ACHN (cell line): ENCODE measurements at places on chromosomes 11 and 22.

DNA sequence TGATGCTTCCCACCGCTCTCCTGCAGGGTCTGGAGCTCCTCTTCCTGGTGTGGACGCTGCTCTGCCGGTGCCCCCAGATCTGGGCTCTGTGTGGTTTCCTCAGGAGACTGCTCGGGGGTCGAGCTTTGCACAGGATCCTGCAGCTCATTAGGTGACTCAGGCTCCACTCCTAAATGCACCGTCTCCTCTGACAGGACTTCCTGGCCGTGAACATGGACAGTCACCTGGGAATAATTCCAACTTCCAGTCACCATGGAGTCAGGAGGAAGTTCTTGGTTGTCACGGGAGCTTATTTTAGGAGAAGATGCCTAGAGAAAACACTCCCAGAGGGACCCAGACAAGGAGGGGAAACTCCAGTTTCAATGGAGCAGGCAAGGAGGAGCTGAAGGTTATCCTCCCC is 11.9 kb downstream of the ZNF202 start:
- DNase-seq: no peak

- DNase-seq: no peak
Observed at GRCh38 chr11:23502826-23503225, 642.6 kb upstream of the CCDC179 start.

DNA sequence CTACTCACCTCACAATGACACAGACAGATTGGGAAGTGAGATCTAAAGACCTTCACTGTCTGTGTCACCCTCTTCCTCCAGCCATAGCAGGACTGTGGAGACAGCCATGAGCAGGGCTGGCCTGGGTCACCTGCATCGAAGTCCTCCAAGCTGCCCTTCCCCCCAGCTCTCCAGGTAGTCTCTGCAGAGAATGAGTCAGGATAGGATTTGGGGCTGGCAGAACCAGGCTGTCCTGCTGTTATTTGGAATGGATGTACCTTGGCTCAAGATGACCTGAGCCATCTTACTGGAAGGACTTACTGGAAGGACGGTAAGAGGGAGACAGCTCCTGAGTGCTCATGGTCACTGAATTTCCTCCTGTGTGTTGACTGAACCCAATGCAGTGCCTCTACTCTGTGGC is 29.2 kb downstream of the GGTLC2 start:
- DNase-seq: no peak

GRCh38 chr11:66428933-66429332 is 8.1 kb downstream of the NPAS4 start:
- no peak for DNase-seq

DNA sequence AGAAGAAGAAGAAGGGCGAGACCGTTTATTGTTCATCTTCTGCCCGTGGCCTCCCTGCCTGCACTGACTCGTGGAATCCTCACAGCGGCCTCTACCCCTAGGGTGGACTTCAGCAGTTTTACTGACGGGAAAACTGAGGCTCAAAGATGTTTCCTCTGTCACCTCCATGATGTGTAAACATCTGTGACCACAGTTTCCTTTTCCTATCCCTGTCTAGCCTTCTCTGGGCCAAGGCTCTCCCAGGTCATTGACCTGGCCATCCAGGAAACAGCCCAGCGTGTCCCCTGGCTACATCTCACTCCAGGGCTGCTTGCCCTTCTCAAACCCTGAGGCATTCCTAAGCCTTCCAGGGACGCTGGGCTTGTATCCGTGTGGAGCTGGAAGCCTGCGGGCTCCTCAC is 49.0 kb upstream of the GCAT start:
- DNase-seq: no peak

DNA sequence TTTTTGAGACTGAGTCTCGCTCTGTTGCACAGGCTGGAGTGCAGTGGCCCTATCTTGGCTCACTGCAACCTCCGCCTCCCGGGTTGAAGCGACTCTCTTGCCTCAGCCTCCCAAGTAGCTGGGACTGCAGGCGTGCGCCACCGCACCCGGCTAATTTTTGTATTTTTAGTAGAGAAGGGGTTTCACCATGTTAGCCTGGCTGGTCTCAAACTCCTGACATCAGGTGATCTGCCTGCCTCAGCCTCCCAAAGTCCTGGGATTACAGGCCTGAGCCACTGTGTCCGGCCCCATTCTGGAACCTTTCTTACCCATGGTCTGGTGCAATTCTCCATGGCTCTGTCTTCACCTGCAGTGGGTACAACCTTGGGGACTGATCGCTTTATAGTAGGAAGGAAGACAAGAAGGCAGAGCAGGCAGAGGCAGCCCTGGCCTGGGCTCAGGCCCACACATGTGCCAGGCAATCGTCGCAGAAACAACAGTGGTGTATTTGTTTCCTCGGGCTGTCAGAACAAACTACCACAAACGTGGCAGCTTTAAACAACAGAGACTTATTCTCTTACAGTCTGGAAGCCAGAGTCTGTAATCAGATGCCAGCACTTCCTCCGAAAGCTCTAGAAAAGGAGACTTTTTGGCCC is 4.0 kb upstream of the PTGDR2 start:
- DNase-seq: no peak

- DNase-seq: no peak
Observed at GRCh38 chr11:62974848-62975522, 9.8 kb downstream of the SLC22A6 start.

DNA sequence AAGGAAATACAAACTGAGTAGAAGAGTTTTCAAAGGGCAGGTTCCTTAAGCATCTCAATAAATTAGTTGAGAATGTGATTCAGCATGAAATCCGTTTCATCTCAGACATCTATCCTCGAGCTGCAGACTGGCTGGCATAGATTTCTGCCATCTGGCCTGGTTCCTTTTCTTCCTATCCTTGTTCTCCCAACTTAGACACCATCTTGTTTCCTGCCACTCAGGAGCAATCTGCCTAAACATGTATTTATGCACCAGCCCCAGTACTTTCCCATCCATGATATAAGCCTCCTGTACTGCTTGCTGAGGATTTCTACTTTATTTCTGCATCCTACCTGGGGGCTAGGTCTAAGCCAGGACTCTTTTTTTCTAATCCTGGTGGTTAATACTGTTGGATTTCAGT is 359.1 kb upstream of the C11orf87 start:
- DNase-seq: no peak

GRCh38 chr11:125305345-125305744 is 140.8 kb downstream of the PKNOX2 start:
- DNase-seq: no peak

DNA sequence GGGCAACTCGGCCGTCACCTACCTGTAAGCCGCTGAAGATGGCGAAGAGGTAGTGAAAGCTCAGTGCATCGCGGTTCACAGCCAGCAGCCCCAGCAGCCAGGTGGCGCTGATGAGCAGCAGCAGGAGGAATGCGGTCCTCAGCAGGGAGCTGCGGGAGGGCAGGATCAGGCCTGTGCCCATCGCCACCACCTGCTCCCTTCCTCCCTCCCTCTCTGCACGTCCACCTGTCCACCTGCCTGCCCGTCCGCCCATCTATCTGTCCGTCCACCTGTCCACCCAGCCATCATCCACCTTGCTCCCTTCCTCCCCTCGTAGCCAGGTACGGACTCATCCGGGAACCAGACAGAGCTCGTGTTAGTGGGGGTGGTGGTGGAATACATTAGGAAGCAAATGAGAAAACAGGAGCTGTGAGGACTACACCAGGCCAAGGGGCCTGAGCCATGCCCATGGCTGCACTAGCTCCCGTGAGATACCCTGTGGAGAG is 32.2 kb downstream of the TRMU start:
- DNase-seq: peak; percentile 52

DNA sequence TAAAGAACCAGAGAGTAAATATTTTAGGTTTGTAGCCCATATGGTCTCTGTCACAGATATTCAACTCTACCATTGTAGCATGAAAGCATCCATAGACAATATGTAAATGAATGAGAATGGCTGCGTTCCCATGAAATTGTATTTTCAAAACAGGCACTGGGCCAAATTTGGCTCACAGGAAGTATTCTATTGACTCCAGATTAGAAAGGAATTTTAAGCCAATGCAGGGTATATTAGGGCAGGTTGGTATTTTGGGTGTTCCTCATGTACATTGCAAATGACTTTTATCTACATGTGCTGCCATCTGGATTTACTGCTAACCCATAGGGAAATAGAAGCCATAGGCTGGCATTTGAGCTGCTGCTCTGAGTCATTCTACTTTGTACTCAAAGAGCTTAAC is 35.1 kb upstream of the PDGFD start:
- no peak for DNase-seq

GRCh38 chr22:48664586-48664985 is 1163.1 kb downstream of the BRD1 start:
- no peak for DNase-seq

DNA sequence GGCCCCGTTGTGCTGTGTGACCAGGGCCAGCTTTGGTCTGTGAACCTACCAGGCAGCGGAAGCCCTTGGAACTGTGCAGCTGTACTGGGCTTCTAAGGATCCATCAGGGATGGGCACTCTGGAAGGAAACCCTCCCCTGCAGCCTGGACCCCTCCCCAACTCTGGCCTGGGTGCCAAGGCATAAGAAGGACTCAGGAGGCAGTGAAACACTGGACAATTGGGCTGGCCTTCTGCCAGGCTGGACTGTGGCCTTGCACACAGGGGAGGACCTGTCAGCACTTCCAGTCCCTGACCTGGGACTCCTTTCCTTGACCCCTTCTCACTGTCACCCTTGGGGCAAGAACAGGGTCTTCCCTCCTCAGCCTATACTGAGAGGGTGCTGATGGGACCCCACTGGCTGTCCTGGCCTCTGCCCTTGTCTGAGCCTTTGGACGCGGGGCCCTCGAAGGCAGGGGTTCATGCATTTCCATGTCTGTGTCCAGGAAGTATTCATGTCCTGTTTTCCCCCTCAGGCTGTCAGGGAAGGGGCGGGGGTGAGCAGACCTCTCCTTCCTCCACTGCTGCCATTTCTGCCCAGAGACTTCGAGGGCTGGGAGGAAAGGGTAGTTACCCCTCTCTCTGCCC is 39.6 kb downstream of the PDE2A start:
- no peak for DNase-seq

DNA sequence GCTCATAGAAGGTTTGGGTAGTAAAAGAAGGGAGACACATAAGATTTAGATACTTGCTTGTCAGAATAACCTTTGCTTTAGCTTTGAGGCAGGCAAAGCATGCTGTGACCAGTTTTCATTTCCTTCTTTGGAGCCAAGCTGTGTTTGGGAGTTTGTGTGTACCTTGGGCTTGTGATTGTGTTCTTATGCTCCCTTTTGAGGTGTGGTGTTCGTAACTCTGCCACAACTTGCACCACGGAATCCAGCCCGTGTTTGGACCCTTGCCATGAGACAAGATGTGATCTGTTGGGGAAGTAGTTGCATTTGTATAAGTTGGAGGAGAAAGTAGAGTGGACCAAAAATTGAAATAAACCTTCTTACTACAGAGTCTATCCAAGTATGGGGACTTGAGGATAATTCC is 34.0 kb downstream of the BMAL1 start:
- no peak for DNase-seq

DNA sequence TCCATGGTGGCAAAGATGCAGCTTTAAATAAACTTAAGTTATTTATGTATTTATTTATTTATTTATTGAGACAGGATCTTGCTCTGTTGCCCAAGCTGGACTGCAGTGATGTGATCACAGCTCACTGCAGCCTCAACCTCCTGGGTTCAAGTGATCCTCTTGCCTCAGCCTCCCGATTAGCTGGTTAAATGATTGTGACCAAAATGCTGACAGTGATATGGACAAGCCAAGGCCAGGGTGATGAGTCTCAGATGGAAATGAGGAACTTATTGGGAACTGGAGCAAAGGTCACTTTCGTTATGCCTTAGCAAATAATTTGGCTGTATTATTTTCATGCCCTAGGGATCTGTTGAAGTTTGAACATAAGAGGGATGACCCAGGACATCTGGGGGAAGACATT is 9.3 kb upstream of the LRP5 start:
- DNase-seq: no peak

DNA sequence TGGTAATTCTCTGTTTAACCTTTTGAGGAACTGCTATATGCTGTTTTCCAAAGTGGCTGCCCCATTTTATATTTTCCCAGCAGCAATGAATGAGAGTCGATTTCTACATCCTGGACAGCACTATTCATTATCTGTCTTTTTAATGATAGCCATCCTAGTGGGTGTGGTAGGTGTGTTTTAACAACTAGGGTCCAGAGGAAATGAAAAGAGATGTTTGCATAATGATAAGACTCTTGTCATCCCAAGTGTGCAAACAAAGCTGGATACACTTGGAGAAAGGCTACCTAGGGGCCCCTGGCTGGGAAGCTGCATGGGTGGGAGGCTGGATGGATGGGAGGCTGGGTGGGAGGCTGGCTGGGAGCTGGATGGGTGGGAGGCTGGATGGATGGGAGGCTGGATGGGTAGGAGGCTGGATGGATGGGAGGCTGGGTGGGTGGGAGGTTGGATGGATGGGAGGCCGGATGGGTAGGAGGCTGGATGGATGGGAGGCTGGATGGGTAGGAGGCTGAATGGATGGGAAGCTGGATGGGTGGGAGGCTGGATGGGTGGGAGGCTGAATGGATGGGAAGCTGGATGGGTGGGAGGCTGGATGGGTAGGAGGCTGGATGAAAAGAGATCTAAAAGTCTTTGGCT is 158.0 kb downstream of the DSCAML1 start:
- no peak for DNase-seq

GRCh38 chr22:19292458-19293230 is 1.1 kb upstream of the CLTCL1 start:
- DNase-seq: no peak

DNA sequence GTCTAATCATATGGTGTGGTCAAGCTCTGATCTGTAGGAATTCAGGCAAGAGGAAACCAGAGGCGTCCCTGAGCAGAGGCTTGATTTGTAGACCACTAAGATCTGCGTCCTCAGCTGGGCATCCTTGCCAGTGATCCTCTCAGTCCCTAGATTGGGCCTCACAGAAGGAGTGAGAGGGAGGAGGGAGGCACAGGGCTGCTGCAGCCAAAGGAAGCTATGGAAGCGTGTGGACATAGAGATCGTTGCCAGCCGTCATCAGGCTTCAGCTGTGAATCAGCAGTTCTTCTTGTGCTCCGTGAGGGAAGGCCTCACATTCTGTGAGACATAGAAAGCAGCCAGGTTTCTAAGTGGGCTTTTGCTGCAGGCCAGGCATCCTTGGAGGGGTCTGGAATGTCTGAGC is 254.6 kb upstream of the KIRREL3 start:
- no peak for DNase-seq

DNA sequence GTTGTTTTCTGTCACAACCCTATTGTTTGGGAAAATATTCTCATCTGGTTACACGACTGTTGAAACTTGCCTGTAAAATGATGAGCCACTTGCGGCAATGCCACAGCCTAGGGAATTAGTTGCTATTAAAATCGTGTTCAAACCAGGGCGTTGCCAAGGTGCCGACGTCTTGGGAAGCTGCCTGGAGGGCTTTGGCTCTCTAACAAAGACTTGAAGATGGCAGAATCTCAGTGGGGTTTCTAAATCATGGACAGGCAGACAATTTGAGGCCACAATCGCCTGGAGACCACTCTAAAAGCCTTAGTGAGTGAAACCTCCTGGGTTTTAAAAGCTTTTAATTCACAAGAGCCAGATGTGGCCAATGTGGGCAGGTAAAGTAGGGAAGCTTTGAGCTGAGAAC is 117.2 kb upstream of the BMAL1 start:
- DNase-seq: no peak
